ENCODE measurements at places on chromosomes 3 and 15.
A peak's percentile ranks its signal among the peaks of the same experiment; 100 is the strongest.

DNA sequence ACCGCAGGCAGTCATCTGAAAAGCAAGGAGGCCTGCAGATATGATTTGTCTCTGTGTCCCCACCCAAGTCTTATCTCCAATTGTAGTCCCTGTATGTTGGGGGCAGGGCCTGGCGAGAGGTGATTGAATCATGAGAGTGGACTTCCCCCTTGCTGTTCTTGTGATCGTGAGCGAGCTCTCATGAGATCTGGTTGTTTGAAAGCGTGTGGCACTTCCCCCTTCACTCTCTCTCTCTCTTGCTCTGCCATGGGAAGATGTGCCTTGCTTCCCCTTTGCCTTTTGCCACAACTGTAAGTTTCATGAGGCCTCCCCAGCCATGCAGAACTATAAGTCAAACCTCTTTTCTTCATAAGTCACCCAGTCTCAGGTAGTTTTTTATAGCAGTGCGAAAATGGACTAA lies 83.3 kb downstream of the TMCO5A start:
- no peak for DNase-seq

GRCh38 chr15:64634027-64634426 lies 141.4 kb downstream of the RBPMS2 start:
- DNase-seq: peak; percentile 38

- no peak for DNase-seq
These were observed 28.6 kb upstream of the VPS8 start for GRCh38 chr3:184783319-184783718.

DNA sequence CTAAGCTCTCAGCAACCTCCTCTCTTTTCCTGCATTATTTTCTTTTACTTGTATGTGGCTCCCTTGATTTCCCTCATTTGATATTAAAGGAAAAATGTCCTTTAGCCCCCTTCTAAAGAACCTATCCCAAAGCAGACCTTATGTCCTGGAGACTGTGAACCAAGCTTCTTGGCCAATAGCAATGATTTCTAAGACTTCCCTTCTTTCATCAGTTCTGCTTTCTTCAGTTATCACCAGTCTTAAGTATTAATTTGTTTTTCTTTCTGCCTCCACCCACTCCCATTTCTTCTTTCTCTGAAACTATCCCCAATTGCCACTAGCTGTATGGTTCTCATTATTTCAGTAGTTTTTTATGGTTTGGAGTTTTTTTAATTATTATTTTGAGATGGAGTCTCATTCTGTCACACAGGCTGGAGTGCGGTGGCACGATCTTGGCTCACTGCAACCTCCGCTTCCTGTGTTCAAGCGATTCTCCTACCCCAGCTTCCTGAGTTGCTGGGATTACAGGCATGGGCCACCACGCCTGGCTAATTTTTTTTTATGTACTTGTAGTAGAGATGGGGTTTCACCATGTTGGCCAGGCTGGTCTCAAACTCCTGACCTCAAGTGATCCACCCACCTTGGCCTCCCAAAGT lies 12.1 kb downstream of the TMOD3 start:
- no peak for DNase-seq

GRCh38 chr3:45097296-45097883 lies 48.8 kb downstream of the CDCP1 start:
- no peak for DNase-seq

- DNase-seq: no peak
These were observed 236.2 kb downstream of the TLE3 start for GRCh38 chr15:69861331-69862171.

GRCh38 chr15:48730506-48730905 lies 80.4 kb downstream of the CEP152 start:
- no peak for DNase-seq

Data from T-cell (primary cell).